ENCODE measurements at places on chromosomes 4 and X.

DNA sequence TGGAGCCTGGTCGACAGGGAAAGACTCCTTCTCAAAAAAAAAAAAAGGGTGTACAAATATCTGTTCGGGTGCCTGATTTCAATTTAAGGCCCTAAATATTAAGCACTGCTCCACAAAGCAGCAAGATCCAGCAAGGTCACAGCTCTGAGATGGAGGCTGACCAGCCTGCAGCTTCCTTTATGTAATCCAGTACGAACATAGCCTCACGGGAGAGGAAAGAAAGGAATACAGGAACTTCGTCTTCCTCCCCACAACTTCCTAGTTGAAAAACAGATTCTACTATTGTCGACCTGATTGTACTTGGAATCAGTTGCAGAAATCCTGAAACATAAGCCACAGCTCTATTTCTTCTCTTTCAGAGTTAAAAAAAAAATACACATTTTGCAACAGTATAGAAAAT lies 53.5 kb upstream of the TBC1D9 start:
- no peak for DNase-seq

DNA sequence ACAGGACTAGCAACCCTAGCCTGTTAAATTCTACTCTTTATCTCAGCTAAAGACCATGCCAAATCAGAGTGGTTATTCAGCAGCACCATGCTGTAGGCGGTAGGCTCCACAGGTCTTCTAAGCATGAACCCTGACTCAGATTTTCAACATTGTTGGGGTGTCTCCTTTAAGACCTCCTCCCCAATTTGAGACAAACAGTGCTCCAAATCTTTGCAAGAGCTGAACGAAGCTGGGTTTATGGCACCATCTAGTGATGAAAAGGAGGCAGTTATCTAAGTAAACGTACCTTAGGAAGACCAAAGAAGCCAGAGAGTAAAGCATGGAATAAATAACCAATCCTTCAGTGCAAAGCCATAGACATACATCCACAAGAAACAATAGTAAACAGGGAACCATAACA lies 334.5 kb upstream of the SLC7A11 start:
- peak; percentile 43 for DNase-seq

GRCh38 chr4:181685461-181685860 lies 557.7 kb upstream of the TENM3 start:
- no peak for DNase-seq

- no peak for DNase-seq
Observed at GRCh38 chr4:89549907-89550306, 242.3 kb upstream of the GPRIN3 start.

DNA sequence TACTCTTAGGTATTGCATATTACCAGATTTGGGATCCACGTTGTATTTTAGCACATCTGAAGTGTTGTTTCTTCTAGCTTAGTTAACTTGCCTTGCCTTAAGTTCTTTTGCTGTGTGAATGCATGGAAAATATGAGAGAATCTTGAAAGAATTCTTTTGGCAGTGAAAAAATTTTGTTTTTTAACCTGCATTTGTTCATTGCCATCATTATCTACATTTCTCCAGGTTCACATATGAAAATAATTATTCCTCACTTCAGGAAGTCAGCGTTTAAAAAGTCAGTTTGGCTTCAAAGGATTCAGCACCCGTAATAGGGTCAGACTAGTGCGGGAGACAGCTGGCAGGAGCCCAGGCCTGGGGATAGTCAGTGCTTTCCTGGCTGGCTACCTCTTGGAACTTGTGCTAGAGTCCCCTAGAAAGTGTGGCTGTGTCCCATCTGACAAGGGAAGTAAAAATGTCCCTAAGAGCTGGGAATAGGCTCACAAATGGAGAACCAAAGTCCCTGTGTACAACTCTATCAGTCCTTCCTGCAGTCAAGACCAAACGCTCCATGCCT lies 251.9 kb upstream of the KLF3 start:
- DNase-seq, result no peak

DNA sequence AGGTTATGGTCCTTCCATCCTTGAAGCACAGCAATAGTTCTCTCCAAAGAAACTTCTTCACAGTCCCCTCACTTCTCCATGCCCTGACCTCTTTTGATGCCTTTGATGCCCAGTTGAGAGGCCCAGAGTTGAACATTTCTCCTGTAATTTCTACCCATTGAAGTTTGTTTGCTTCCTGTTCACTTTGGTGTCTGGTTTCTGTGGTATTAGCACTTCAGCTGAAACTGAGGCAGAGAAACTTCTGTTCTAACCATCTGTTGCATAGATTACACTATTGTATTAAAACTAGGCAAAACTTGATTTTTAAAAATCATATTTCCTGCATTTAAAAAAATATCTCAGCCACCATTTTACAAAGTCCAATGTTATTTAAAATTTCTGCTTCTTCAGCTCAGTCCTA lies 89.8 kb upstream of the ADGRG2 start:
- DNase-seq, result no peak

Data from hematopoietic multipotent progenitor cell treated with erythropoietin and hydrocortisone succinate and interleukin-3 and kit ligand, for 4 days (in vitro differentiated cells).